ENCODE measurements at places on chromosomes 11 and 22.

DNA sequence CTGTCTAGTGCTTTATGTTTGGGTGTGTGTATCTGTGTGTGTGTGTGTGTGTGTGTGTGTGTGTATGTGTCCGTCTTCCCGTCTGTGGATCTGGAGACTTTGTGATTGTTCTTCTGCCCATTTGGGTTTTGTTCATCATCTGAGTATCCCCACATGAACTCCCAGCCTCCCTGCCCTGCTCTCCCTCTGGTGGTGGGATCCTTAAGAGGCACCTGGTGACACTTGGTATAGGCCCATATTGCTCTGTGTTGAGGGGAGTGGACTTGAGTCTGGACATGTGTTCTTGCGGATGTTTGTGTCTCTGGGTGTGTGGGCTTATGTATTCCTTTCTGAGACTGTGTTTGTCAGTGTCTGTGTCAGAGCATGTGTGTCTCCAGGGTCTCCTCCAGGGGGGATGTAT lies 15.3 kb downstream of the RCOR2 start:
- no peak for DNase-seq

DNA sequence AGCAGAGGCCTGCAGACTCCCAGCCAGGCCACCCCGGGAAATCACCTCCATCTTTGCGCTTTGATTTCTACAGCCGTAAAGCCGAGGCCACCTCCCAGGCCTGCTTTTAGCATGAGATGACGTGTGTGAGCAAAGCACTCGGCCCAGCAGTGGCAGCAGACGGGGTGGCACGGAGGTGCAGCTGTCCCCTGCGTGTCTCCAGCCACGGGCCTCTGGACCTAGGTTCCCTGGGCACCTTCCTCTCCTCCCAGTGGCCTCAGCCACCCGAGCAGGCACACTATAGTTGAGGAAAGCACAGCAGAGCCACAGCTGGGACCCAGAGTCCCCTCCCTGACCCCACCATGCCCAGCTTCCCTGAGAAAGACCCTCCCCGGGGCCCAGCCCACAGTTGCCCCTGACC lies 15.9 kb downstream of the GNAZ start:
- DNase-seq = no peak

DNA sequence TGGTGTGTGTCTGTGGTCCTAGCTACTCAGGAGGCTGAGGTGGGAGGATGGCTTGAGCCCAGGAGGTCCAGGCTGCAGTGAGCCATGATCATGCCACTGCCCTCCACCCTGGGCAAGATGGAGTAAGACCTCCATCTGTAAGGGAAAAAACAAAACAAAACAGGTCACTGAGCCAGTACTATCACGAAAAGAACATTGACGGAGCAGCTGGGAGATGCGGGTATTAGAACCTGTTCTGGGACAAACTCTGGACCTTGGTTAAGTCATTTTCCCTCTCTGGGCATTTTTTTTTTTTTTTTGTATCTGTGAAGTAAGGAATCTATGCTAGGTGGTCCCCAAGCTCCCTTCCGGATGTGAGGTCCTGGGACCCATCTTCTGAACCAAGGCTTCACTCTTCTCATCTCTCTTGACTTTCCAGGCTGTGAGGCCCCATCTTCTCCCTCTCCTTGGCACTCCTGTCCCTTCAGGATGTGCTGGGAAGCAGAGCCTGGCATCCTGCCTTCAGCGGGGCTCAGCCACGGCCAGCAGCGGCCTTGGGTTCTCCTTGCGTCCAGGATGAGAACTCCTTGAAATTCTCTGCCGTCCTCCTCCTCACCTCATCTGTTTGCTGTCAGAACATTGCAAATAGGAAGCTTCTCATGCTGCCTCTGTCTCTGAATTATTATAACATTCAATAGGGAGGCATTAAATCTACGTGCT lies 130.8 kb downstream of the GRIK4 start:
- no peak for DNase-seq

DNA sequence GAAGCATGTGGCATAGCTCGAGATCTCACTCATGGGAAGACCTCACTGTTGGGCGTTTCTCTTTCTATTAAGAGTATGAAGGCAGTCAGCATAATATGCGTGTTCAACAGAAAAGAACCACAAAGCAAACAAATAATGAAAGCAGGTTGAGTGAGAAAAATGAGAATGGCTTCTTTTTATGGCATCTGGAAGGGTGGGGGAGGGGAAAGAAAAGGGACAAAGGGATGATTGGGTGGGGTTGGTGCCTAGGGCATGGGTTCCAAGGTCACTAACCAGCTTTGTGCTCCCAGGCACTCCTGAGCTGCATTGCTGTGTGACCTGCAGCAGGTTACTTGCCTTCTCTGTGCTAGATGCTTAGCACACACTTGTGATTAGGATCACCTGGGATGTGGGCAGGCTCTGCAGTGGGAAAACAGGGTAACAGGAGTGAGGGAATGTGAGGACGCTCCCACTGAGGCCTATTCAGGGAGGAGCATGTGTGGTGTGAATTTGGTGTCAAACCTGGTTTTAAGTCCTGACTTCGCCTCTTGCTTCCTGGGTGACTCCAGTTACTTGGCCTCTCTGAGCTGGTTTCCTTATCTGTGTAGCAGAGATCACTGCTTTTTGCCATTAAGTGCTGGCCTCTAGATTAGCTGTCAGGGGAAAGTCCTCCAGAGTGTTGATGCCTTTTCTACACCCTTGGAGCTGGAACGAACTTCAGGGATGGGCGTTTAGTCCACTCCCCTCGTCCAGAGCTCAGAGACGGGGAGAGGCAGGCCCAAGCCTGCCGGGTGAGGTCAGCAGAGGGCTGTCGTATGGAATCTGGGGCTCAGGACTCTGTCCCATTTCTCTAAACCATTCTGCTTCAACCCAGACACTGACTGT lies 74.8 kb downstream of the KIAA1671 start:
- no peak for DNase-seq

- no peak for DNase-seq
Measured at GRCh38 chr11:73461964-73462363, 85.8 kb downstream of the RELT start.

GRCh38 chr11:60809691-60810090 lies 24.6 kb downstream of the MS4A10 start:
- DNase-seq = no peak

DNA sequence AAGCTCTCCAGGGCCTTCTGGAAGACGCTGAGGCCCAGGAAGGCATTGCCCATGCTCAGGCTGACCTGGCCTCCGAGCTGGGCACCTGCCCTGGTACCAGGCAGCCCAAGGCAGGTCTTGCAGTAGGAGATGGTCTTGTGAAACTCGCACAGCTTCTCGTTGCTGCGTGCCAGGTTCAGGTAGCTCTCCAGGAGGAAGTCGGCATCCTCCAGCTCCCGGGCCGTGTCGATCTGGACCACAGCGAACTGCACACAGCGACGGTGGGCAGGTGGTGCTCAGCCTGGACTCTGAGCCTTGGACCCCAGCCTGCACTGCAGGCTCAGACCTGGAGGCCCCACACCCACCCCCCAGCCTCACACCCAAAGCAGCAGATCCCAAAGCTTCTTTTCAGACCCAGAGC lies 1.0 kb downstream of the RAPSN start:
- DNase-seq = no peak

DNA sequence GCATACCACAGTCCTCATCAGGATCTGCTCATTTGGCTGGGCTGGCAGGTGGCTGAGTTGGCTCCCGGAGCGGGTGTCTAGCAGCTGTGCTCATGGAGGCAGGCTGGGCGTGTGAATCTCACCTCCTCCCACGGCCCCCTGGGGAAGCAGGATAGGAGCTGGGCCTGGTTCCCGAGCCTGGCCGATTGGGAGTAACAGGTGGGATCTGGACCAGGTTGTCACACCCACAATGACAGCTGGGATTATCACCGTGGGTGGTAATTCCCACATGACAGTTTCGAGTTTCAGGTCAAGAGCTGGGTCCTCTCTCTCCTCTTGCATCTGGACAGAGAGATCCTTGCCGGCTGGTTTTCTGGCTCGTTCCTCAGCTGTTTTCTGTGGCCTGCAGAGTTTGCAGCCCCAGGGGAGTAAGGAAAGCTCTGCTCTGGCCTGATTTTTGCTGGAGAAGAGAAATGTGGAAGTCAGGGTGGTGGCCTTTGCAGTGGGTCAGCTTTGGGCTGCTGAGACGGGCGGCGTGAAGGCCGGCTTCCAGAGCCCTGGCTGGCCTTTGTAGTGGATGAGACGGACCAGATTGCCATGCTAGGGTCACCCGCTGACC lies 57.0 kb downstream of the BCR start:
- no peak for DNase-seq

DNA sequence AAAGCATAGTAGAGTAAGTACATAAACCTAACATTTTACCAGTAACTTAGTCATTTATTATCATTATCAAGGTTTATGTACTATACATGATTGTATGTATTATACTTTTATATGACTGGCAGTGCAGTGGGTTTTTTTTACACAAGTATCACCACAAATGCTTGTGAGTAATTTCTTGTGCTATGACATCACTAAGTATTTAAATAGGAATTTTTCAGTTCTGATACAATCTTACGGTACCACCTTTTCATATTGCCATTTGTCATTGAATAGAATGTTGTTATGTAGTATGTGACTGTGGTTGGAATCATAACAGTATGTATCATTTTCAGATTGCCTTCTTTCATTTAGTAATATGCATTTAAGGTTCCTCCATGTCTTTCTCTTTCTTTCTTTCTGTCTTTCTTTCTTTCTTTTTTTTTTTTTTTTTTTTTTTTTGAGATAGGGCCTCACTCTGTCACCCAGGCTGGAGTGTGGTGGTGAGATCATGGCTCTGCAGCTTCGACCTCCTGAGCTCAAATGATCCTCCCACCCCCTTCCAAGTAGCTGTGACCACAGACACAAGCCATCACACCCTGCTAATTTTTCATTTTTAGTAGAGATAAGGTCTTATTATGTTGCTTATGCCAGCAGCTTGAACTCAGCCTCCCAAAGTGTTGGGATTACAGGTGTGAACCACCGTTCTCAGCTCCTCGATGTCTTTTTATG lies 18.6 kb downstream of the ATM start:
- DNase-seq = no peak

DNA sequence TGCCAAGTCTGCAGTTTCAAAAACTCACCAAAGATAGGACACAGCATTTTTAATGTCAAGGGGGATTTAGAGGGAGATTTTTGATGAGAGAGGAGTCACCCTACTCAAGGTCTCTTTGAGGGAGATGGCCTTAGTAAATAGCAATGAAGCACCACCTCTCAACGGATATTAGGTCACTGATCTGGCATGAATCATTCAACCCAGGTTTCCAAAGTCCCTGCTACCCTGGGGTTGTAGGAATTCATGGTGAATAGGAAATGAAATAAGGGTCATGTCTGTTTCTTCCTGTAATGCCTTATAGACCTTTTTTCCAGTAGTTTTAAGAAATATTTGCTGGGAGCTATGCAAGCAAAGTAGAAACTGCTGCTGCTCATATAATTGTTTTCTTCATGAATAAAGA lies 2154.9 kb downstream of the LRRC4C start:
- no peak for DNase-seq

DNA sequence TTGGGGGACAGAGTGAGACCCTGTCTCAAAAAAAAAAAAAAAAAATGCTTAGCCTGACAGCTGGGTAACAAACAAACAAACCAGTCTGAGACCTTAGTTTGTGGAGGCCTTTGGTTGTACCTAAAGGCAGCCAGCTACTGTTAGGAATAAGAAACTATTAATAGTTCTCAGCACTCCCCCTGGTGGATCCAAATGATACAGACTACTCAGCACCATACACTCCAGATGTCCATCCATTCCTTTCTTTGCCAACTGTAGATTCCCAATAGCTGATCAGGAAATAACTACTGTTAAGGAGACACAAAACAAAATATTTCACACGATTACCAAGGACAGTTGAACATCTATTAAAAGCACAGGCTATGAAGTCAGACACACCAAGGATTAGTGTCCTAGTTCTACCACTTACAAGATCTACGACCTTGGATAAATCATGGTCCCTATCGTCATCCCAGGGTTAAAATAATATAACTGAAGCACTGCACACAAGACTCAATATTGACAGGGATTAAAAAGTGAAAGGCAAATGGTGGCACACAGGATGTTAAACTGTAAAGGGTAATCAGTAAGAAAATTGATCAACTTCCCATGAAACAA lies 17.2 kb downstream of the CLDN25 start:
- DNase-seq = no peak

GRCh38 chr11:502288-503178 lies 4.5 kb downstream of the RNH1 start:
- no peak for DNase-seq

GRCh38 chr11:73564903-73565302 lies 33.0 kb downstream of the FAM168A start:
- DNase-seq = no peak

- DNase-seq = no peak
Measured at GRCh38 chr11:12269446-12270214, 107.7 kb upstream of the PARVA start.

DNA sequence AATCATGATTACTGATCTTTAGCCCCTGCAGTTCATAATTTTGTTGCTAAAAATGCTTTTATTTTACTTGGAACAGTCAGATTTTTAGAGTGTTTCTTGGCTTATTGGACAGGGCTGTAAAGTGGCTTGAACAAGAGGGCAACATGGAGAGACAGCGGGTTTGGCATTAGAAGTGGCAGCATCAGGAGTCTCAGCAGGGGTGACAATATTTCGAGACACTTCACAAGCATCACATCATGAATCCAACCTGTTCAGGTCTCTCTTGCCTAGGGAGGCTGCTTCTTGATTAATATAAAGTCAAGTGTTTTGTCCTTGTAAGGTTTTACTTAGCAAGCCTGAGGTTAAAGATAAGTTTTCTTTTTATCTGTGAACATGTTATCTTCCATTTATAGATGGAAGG lies 2249.5 kb downstream of the LRRC4C start:
- no peak for DNase-seq

GRCh38 chr22:48702573-48703264 lies 1125.0 kb downstream of the BRD1 start:
- DNase-seq = no peak

GRCh38 chr22:37664249-37665101 lies 6.0 kb downstream of the PDXP start:
- no peak for DNase-seq

DNA sequence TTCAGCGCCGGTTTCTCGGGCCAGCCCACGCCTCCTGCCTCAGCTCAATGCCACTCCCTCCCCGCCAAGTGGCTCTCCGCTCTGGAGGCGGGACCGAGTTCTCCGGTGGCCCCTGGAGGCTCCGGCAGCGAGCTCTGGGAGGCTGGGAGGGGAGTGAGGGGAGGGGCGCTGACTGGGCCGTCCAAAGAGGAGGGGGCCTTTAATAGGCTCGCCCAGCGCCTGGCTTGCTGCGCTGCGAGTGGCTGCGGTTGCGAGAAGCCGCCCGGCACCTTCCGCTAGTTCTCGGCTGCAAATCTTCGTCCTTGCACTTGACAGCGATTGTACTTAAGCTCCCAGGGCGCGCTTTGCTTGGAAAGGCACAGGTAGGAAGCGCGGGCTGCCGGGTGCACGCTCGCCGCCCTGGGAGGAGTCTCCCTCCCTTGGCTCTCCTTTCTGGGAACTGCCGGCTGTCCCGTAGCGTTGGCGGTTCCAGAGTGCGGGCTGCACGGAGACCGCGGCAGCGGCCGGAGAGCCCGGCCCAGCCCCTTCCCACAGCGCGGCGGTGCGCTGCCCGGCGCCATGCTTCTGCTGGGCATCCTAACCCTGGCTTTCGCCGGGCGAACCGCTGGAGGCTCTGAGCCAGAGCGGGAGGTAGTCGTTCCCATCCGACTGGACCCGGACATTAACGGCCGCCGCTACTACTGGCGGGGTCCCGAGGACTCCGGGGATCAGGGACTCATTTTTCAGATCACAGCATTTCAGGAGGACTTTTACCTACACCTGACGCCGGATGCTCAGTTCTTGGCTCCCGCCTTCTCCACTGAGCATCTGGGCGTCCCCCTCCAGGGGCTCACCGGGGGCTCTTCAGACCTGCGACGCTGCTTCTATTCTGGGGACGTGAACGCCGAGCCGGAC lies at the start of gene ADAMTS15:
TSS of gene ADAMTS15 (plus strand) at position 230 of the 894 bp plus-strand sequence. CDS start at position 559, 329 bp downstream.
- no peak for DNase-seq

All from stimulated activated CD4-positive, alpha-beta T cell treated with anti-CD3 and anti-CD28 coated beads, Interleukin-12 subunit alpha, Interleukin-12 subunit beta, amount 100 ng/mL, for 4 hours (primary cell).